ENCODE measurements at places on chromosomes 7 and 10.

GRCh38 chr10:60767424-60767823 lies 10.9 kb upstream of the CDK1 start:
- DNase-seq = no peak

DNA sequence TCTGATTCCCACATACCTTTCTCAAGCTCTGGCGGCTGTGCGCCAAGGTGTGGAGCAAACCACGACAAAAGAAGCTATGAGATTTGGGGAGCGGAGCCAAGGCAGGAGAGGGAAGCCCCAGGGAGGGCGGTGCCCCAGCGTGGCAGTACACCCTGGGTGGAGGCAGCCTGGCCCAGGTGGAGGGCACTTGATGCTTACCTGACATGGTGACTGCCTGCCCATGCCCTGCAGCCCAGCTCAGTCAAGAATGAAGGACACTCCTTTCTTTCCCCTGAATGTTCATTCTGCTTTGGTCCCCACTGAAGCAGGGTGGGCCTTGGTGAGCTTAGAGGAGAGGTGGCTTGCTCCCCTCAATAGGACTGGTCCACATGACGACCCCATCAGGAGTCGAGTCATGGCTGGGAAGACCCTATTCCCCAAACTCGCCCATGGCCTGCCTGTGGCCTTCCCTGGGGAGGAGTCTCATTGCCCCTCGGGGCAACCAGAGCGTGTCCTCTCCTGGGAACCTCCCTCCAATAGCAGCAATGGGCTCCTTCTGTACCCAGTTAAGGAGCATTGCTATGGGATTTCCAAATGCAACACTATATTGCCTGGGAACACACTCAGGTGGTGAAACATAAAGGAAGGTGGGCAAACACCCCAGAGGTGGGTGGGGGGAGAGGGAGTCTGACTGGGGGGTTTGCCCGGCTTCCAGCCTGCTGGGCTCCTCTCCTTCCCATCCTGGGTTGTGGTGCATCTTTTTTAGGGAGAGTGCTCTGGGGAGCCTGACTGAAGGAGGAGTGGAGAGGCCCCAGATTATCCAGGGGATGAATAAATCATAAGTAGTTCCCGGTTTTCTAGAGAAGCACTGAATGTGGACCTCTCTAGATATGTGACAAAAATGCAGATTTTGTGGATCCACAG lies 22.7 kb downstream of the RAMP3 start:
- no peak for DNase-seq

DNA sequence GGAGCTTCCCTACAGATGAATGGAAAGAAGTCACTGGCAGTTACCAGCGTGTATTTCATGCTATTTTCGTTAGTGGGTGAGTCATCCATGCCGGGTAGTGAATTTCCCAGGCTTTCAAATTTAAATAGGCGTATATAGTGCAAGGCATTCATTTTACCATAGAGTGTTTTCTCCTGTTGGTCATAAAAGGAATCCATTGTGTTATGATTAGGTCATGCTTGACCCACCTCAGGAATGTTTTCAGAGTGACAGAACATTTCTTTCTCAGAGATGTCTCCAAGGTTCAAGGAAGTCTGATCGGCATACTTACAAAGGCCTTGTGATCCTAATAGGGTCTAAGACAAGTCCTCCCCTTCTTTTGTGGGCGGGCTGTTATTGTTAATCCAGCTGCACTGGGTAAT lies 110.7 kb downstream of the AKR1D1 start:
- DNase-seq = no peak

DNA sequence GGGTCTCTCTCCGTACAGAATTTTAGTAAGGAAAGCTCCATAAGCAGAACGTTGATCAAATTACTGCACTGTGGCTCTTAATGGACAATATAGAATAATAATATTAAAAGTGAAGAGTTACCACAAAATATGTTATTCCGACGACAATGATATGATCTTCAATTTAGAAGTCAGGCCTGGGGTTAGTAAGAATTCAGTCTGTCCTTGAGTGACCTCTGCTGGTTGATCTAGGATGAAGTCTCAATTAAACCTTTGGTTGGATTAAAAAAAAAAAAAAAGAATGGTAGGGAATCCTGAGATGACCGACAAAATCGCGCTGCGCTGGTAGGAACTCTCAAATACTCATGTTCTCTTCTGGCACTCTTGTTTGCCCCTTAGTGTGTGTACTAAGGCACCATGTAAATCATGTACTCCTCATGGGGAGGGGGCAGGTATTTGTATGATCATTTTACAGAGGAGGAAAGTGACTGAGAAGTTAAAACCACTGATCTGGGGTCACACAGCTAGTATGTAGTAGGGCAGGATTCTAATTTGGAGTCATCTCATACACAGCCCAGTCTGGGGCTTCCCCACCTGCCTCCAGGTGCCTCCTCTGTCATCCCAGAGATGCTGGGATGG lies 161.3 kb upstream of the NPVF start:
- DNase-seq = no peak

DNA sequence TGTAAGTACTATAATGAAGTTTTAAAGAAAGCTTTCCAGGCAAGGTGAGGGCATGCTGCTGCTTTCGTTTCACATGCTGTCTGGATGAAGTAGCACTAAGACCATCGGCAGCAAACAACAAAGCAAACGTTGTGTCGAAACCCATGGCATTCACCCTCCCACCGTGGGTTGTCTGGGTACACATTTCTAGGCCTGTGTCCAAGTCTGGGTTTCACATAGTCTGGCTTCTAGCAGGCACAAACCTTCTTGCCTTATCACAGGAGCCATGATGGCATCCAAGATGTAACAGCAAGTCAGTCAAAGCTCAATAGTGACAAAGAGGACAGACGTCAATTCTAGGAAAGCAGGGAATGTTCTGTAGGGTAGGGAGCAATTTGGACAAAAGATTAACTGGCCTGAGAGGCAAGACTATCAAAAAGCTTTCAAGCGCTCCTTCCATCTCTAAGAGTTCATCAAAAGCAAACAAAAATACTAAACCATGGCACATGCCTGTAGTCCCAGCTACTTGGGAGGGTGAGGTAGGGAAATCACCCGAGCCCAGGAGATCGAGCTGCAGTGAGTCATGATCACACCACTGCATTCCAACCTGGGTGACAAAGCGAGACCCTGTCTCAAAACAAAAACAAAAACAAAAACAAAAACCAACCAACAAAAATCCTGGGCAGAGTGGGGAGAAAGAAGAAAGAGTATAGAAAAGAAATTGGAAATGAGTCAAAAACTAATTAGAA lies 42.7 kb downstream of the PAXIP1 start:
- no peak for DNase-seq

DNA sequence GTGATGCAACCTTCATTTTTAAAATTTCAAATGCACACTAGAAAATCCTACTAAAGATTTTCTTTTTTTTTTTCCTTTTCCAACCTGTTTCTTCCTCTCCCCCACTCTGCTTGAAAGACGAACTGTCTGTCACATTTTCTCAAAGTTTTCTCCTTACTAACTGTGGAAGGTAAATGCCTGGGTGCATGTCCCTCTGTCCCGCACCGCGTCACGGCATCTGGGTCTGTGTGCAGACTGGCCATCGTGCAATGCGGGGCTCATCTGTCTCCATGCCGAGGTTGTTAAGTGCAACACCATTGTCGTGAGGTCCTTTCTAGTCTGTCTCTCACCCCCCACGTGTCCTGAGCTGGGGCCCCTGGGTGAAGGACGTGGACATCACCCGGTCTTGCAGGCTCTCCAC lies 28.4 kb downstream of the PFKFB3 start:
- no peak for DNase-seq

- DNase-seq = no peak
Measured at GRCh38 chr7:17460001-17460400, 161.5 kb downstream of the AHR start.

- peak; percentile 14 for DNase-seq
Measured at GRCh38 chr7:159030490-159031134, 114.1 kb downstream of the VIPR2 start.

- no peak for DNase-seq
Measured at GRCh38 chr7:98254951-98255610, 3.0 kb upstream of the TECPR1 start.

GRCh38 chr7:80843018-80843677 lies 75.7 kb downstream of the SEMA3C start:
- no peak for DNase-seq

DNA sequence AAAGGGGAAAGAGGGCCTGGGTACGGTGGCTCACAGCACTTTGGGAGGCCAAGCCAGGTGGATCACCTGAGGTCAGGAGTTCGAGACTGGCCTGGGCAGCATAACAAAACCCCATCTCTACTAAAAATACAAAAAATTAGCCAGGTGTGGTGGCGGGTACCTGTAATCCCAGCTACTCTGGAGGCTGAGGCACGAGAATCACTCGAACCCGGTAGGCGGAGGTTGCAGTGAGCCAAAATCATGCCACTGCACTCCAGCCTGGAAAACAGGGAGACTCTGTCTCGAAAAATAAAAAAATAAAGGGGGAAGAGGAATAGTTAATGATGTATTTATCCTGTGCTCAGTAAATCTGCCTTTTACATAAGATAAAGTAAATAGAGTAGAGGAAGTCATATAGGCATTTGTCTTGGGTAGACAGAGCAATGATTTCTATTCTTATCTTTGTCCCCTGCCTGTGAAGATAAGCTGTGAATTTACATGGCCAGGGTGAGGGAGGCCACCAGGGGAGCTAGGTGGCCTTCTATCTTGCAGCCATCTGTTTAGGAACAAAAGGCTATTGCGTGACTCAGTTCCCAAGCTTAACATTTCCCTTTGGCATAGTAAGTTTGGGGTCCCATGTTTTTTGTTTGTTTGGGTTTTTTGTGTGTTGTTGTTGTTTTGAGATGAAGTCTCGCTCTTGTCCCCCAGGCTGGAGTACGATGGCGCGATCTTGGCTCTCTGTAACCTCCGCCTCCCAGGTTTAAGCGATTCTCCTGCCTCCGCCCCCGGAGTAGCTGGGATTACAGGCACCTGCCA lies 73.2 kb upstream of the GTF2I start:
- no peak for DNase-seq

- DNase-seq = no peak
Measured at GRCh38 chr7:147878912-147879661, 711.5 kb upstream of the C7orf33 start.

DNA sequence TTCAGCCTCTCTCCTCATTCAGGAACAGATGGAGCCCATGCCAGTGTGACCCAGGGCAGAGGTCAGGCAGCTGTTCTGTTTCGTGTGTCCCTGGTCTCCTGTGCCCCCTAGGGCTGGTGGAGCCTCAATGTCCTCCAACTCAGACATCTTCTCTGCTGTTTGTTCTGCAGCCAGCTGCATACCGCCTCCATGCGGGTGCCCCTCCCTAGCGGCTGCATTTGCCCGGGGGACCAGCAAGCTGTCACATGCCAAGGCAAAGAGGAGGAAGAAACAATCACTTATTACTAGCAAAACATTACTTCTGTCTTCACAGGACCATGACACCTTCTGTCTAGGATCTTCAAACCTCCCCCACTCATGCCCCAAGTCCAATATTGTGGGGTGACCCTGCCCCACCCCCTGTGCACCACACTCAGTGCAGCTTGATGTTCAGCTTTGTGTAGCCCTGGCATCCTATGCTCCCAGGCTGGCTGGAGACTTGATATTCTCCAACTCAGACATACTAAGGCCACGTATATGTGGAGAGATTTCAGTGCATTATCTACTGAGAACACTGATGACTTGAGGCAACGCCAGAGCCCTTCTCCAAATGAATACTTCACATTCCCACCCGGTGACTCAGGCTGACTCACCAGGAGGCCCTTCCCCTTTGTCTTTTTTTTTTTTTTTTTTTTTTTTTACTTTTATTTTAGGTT lies 188.9 kb downstream of the SKIDA1 start:
- DNase-seq = no peak

DNA sequence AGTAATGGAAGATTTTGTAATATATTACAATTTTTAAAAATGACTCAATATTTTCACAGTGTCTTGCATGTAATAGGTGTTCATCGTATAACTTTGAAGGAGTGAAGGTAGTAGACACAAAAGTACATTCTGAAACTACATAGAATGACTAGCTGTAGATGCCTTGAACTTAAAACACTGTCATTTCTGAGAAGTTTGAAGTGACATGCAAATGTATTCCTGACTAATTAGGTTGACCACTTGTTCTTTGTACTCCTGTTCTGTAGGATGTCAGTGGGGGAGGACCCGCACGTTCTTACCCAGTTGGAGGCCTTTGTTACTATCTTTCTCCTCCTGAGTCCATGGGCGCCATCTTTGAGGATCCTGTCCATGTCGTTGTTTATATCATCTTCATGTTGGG lies 31.2 kb downstream of the SEC61A2 start:
- no peak for DNase-seq

DNA sequence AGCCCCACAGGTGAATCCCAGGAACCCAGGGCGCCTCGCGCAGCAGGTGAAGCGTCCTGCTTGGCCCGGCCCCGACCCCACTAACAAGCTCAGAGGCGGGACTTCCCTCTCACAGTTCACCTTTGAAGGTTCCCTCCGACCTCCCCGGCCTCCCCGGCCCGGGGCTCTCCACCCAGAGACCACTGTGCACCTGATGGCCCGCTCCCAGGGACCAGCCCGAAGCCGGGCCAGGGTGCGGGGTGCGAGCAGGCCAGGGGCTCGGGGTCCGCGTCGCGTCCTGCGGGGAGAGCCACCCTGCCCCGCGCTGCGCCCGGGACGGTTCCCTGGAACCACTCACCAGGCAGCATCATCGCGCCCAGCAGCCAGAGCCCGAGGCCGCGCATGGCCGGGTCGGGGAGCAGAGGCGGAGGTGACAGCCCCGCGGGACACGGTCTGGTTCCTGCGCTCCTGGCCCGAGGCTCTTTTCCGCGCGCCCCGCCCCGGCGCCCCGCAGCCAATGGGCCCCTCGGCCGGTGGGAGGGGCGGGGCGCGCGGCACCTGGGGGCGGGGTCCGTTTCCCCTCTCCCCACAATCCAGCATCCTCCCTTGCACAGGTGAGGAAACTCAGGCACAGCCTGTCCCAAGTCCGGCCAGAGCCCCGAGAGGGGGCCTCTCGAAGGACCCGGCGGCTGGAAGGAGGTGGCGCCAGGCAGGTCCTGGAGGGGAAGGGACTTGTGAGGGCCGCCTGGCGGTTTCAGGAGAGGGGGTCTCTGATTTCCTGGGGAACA lies at the start of gene ADAM8:
Gene ADAM8 (minus strand): TSS at position 434 of the 767 bp plus-strand sequence. CDS start 51 bp downstream, at position 383.
- peak; percentile 67 for DNase-seq

- no peak for DNase-seq
Measured at GRCh38 chr7:37912756-37913155, 3.9 kb downstream of the SFRP4 start.

DNA sequence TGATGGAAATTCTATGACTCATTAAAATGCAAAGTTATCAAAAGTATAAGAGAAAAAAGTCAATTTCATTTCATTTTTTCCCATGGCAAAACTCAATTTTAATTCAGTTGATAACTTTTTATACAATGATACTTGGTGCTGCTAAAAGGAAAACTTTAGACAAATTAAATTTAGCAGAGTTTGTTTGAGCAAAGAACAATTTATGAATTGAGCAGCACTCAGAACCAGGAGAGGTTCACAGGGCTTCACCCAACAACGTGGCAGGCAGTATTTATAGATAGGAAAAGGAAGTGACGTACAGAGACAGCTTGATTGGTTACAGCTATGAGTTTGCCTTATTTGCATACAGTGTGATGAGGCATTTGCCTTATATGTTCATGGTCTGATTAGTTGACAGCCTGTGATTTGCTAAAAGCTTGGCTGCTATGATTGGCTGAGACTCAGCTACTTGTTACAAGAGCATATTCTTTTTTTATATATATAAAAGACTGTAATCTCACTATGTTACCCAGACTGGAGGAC lies 157.2 kb upstream of the CELF2 start:
- DNase-seq = no peak

GRCh38 chr10:103493362-103493915 lies at the start of gene NEURL1:
NEURL1 (plus strand) TSS chr10:103493705; CDS start chr10:103494388, 683 bp downstream.
- peak; percentile 25 for DNase-seq
